Occipital lobe (tissue), 3 donors: ENCODE measurements at places on chromosomes 13 and 19.
A peak's percentile ranks its signal among the peaks of the same experiment; 100 is the strongest.

DNA sequence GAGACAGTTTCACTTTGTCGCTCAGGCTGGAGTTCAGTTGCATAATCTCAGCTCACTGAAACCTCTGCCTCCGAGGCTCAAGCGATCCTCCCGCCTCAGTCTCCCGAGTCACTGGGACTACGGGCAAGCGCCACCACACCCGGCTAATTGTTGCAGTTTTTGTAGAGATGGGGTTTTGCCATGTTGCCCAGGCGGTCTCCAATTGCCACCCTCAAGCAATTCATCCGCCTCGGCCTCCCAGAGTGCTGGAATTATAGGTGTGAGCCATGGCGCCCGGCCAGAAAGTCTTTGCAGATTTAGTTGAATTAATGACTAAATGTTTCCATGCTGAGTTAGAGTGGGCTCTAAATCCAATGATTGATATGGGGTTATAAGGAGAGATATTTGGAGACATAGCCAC is 4.5 kb upstream of the CADM4 start:
- no peak for DNase-seq

GRCh38 chr13:31444266-31444856 is 244.6 kb downstream of the B3GLCT start:
- DNase-seq = no peak

DNA sequence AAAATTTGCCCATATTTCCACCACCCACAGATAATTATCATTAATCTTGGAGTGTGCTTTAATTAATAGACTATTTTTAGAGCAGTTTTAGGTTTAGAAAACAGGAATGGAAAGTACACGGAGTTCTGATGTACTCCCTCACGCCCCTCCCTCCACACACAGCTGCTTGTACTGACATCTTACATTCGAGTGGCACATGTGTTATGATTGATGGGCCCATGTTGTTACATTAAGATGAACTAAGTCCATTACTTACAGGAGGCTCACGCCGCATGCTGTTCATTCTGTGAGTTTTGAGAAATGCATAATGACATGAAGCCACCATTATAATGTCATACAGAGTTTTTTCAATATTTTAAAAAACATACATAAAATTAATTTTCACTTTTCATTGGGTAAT is 1.2 kb upstream of the SPATA13 start:
- DNase-seq = no peak

DNA sequence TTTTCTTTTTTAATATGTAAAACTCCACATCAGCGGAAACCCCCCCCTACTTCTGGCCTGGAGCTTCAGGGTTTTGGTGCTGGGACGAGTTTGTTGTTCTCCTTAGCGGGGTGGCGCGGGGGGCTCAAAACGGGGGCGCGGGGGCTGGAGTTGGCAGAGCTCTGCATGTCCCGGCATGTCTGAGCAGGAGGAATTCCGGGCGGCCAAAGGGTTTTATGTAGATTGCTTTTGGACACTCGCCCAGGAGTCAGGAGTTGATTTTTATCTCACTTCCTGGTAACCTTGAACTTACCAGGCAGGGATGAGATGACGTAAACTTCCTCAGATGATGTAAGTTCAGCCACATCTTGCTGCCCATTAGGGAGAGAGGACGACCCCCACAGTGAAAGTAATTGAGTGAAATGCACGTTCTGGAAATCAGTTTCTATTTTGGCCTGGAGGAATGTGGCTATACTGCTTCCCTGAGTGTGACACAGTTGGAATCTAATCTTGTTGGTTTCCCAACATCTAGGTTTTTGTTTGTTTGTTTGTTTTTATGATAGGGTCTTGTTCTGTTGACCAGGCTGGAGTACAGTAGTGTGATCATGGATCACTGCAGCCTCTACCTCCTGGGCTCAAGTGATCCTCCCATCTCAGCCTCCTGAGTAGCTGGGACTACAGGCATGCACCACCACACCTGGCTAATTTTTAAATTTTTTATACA is 21.0 kb upstream of the GDF15 start:
- DNase-seq = no peak

DNA sequence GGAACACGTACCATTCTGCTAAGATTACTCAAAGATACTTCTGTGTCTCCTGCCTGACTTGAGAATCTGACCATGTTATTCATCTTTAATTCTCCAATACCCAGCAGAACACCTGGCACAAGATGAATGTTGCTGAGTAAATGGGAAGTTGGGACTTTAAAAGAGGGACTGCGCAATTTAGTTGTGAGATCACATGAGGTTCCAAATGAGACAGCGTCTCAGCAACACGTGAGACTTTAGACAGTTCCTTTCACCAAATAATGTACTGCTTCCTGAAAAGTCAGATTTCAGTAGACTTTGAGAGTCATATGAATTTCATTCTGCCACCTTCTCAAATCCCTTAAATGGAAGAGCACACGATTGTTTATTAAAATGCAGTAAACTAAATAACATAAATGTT is 36.7 kb downstream of the DOCK9 start:
- no peak for DNase-seq

- DNase-seq = no peak
These were observed 53.9 kb downstream of the MCF2L start for GRCh38 chr13:113022745-113023574.

DNA sequence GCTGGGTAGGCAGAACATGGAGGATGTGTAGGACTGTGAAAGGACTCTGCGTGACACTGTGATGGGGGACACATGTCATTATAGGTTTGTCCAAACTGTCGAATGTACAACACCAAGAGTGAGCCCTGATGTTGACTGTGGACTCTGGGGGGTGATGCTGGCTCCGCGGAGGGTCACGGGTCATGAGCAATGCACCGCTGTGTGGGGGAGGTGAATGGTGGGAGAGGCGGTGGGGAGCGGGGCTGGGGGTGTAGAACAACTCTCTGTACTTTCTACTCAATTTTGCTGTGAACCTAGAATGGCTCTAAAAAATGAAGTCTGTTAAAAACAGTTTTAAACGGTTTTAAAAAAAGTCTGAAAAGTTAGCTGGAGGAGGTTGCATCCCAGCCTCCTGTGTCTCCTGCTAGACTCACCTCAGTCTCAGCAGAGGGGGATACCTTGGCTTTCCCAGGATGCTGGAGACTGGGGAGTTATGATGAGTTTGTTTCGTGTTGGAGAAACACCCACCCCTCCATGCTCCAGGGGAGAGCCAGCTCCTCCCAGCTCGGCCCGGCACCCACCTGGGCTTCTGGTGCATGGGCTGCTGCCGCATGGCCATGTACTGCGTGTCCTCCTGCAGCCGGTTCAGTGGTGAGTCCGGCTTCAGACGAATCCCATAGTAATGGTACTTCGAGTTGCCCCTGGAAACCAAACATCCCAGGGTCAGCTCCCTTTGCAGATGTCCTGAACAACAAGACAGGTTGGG is 34.7 kb upstream of the RANBP3 start:
- no peak for DNase-seq

DNA sequence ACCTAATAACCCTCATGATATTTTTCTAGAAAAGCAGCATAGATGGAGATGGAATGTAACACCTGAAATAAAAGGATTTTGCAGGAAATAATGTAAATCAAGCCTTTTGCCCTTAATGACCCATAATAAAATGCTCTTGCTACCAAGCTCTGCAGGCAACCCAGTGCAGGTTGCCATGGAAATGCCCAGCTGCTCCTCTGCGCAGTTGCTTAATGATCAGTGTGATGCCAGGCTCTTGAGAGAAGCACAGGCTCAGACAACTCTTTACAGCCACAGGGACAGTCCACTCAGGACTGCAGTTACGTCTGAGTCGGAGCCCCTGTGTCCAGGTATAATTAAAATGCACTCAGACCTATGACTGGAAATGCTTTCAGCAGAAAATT is 165.5 kb downstream of the LACC1 start:
- peak; percentile 18 for DNase-seq
